ENCODE measurements at places on chromosomes 3 and 15.

DNA sequence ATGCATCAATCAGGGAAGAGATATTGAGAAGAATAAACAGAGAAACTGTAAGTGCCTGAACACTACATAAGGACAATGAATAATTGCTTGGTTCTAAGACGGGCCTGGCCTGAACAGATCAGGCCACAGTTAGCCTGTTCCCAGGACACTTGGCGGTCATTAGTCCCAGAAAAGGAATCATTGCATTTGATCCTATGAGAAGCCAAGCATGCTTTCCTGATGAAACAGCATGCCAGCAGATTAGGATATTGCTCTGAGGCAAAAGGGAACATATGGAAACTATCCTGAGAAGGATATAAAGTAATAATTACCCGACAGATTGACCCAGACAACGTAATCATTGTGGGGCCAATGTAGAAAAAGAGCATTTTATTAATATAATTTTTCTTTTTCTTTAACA is 51.9 kb downstream of the STRIT1 start:
- no peak for DNase-seq

- DNase-seq = no peak
Observed at GRCh38 chr15:100879464-100880138, at the start of gene ALDH1A3. Gene ALDH1A3, plus strand, starts transcription at chr15:100879831. Its CDS starts 77 bp downstream, at chr15:100879908.

- no peak for DNase-seq
Observed at GRCh38 chr3:128217702-128218547, 64.6 kb downstream of the EEFSEC start.

- no peak for DNase-seq
Observed at GRCh38 chr3:61114316-61114953, 136.8 kb downstream of the FHIT start.

GRCh38 chr3:133872161-133872560 is 23.5 kb downstream of the RAB6B start:
- DNase-seq = no peak

DNA sequence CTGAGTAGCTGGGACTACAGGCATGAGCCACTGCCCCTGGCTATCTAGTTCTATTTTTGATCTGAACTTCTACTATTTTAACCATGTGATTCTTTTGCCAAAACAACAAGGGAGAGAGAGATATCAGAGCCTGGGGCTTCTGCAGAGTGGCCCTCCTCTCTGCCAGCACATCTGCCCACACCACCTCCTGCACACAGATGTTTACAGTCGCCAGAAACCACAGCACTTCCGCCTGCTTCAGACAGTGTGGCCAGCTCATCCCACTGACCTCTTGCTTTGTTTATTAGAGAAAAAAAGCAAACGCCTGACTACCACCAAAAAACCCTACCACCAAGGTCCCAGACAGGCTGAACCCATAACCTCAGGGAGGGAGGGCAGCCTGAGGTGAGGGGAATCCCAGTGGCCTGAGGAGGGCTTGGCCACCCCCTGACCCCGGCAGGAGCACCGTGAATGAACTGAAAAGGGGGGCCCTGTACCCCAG is 85.9 kb upstream of the ABHD2 start:
- DNase-seq = peak; percentile 33

GRCh38 chr3:57757642-57758297 is 1.7 kb downstream of the SLMAP start:
- no peak for DNase-seq

DNA sequence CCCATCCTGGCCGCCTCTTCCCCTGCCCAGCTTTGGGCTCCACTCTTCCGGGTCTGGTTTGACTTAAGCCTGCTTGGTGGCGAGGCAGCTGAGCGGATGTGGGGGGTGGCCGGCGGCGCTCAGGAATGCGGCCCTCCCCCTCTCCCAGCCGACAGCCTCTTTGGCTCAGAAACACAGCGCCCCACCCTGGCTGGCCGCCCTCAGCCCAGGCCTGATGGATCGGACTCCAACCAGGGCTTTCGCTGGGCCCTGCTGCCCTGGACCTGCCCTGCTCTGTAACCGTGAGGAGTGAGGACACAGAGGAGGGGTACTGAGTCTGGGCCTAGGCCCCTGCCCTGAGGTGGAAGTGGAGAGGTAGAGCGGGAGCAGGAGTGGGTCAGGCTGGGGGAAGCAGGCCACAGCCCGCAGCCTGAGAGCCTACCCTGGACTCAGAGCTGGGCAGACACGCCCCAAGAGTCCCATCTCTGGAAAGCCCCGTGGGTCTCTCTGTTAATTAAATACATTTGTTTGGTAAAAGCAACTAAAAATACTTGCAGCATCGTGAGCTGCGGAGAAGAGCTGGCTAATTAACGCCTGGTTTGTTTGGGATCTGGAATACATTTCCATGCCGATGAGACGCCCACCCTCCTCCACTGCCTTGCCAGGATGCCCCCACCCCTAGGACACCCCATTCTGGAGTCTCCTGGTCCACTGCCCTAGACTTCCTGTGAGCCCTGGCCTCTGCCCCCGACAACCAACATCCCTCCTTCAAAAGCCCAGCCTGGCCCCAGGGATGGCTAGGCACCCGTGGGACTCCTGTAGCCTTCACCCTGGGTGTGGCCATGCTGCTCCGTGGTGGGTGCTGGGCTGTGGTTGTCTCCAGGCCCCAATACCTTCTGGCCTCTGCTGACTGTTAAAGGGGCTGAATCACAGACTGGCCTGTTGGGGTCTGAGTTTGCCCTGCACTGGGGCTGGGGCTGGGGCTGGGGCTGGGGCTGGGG is 19.6 kb downstream of the PLXNA1 start:
- DNase-seq = peak; percentile 55

DNA sequence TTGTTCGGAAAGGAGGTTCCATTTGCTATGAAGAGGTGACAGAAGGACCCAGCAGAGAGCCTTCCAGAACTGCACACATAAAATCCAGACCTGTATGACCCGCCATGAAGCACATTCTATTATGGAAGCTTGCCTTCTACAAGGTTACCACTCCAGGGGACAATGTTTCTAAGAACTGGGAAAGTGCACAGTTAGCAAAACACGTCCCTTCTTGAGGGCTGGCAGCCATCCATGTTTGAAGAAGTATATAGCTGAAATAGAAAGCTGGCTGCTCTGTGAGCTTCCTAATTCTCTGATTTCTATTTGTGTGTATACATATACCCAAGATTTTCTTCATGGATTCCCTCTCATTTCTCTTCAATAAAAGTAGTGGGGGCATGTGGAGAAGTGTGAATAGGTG is 74.6 kb downstream of the CNTN3 start:
- no peak for DNase-seq

DNA sequence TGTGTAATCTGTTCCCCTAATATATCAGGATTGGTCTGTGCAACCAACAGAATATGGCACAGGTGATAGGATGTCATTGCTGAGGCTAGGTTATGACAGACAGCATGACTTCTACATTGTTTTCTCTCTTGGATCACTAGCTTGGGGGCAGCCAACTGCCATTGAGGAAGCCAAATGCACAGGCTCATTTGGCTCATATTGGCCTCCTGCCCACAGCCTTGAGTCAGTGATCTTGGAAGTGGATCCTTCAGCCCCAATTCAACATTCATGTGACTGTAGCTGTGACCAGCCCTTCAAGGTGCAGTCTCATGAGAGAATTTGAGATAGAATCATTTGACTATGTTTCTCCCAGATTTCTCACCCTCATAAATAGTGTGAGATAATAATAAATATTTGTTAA is 675.6 kb downstream of the GRM7 start:
- DNase-seq = no peak

DNA sequence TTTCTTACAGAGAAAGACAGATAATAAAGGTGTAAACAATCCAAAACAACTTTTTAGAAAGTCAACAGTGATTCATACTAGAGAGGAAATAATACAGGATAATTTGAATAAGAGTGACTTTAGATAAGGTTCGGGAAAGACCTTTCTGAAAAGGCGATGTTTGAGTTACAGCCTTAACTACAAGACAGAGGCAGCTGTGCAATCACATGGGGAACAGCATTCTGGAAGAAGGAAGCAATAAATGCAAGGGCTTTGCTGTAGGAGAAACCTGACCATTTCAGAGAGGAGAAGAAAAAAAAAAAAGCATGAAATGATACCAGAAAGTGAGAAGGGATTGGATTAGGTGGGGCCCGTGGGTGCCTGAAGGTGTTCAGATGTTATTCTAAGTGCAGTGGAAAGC is 200.6 kb upstream of the ATP11B start:
- DNase-seq = no peak

GRCh38 chr3:185420762-185421161 is 57.8 kb downstream of the MAP3K13 start:
- DNase-seq = no peak

GRCh38 chr3:141656771-141657170 is 81.3 kb upstream of the RNF7 start:
- peak; percentile 67 for DNase-seq

GRCh38 chr3:2130726-2131125 is 32.1 kb downstream of the CNTN4 start:
- no peak for DNase-seq

- no peak for DNase-seq
Observed at GRCh38 chr3:174046311-174046710, 648.8 kb downstream of the NLGN1 start.

DNA sequence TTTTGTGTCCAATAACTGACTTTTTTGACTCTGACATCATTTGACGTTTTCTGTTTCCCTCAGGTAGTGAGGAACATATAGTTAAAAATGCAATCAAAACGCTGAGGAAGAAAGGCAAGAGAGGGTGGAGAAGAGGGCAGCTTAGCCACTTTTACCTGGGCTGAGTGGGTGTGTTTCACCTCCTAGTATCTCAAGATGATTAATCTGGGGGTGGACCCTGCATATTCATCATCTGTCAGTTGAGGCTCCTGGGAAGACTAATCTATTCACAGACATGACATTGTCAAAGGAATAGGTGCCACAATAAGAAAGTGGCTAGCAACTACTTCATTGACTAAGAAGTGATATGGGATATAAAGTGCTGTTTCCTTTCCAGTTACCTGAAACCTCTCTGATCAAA is 331.5 kb upstream of the RARB start:
- no peak for DNase-seq

GRCh38 chr3:32045091-32045915 is 61.1 kb upstream of the GPD1L start:
- no peak for DNase-seq

DNA sequence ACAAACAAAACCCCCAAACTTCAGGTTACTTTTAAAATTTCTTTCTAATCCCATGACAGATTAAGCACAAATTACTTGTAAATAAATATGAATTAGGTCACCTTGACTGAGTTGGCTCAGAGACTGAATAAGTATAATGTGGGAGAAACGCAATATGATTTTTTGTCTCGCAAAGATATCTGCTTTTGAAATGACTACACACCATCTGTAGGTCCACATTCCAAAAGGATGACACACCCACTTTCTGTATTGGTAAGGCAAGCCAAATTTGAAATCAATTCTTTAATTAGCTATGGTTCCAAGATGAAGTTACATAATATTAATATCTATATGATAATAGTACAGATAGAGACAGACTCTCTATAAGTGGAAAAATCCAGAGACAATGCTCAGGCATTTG is 66.9 kb upstream of the CSPG5 start:
- no peak for DNase-seq

GRCh38 chr15:50979041-50979440 is 70.6 kb downstream of the AP4E1 start:
- peak; percentile 12 for DNase-seq

Data from AG04449 (cell line).